ENCODE measurements at places on chromosomes 6 and 20. TPM values are rescaled to one million over a fixed set of nuclear protein-coding genes. Genes with fewer than 3 reads are reported as not detected.

Gene FRMD1
- 0.03 TPM for polyA plus RNA-seq

DNA sequence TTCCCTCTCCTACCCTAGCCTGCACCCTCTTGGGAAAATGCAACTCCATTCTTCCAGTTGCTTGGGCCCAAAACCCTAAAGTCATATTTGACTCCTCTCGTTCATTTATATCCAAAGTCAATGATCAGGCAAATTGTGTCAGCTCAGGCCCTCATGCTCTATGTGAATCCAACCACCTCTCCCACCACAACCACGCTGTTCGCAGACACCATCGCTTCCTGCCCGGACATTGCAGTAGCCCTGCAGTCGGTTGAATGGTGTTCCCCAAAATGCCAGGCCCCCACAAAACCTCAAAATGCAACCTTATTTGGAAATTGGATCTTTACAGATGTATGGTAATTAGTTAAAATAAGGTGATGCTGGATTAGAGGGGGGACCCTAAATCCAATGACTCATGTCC is 98.3 kb downstream of the PREX1 start:
- no peak for DNase-seq

DNA sequence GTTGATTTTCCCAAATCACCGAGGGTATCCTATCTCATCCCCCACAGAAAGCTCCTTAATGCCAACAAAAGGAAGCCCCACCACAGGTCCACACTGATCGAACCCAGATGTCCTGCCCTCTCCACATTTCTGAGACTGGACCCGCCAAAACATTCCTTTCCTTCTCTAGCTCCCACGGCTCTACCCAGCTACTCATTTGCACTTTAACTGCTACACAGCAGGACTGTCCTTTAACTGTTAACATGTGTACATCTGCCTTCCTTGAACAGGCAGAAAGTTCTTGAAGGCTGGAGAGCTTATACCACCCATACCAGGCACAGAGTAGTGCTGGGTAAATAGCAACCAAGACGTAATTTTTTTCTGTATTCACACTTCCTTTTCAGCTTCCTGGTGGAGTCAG is 68.6 kb downstream of the TRMT6 start:
- no peak for DNase-seq

GRCh38 chr6:42460883-42461282 is 9.2 kb upstream of the TRERF1 start:
- DNase-seq = no peak

- no peak for DNase-seq
Measured at GRCh38 chr20:62927128-62927705, 912 bp upstream of the DIDO1 start.

Gene ZSCAN23
- 3.5 TPM for polyA plus RNA-seq

DNA sequence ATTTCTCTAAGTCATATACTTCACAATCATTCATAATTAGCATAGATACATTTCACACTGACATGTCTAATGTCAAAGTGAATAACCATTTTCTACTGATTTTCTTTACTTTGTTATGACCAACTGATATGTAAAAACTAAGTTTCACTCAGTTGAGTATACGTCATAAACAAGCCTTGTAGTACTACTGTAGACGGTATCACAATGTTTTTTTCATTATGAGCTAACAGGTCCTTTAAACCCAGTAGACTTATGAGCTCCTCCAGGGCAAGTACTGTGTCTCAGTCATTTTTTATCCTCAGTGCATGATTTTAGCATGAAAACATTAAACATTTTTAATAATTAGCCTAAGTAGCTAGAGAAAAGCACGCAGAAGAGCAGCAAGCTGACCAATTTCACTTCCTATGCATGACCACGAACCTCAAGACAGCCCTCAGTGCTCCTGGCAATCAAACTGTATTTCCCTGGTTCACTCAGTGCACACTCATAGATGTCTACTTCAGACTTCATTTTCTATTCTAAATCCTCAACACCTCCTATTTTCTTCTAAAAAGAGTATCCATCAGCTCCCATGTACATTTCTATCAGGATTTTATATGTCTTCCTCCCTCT is 32.0 kb upstream of the TFAP2D start:
- DNase-seq = no peak

DNA sequence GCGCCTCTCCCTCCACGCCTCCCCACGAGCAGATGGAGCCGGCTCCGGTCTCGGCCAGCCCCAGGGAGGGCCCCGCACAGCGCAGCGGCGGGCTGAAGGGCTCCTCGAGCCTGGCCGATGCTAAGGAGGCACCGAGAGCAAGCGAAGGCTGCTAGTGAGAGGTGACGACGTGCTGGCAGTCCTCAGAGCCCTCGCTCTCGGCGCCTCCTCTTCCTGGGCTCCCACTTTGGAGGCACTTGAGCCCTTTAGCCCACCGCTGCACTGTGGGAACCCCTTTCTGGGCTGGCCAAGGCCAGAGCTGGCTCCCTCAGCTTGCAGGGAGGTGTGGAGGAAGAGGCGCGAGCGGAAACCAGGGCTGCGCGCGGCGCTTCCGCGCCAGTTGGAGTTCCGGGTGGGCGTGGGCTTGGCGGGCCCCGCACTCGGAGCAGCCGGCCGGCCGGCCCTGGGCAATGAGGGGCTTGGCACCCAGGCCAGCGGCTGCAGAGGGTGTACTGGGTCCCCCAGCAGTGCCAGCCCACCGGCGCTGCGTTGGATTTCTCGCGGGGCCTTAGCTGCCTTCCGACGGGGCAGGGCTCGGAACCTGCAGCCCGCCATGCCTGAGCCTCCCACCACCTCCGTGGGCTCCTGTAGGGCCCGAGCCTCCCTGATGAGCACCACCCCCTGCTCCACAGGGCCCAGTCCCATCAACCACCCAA is 2.5 kb upstream of the TMEM14C start:
- DNase-seq = no peak
